ENCODE measurements at places on chromosomes 6 and 20.

DNA sequence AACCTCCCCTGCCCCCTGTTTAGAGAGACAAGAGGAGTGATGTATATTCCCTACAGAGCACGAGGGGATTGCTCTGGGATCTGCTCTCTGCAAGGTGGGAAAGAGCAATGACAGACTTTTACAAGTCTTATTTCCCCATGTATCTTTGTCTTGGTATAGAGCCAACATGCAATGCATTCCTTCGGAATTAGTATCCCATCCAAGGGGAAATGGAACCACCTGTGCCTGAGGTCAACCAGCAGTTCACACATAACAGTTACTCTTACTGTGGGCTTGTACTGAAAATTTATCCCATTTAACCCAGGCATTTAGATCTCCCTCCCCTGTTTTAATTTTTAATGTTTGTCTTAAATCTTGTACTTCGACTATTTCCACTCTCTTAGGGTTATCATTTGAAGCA, 250.4 kb downstream of the C6orf118 start:
- no peak for DNase-seq

GRCh38 chr6:163094881-163095280, 319.6 kb upstream of the QKI start:
- DNase-seq, result no peak

- DNase-seq, result no peak
Observed at GRCh38 chr6:147507162-147508041, 1.1 kb upstream of the SAMD5 start.

GRCh38 chr6:3750317-3751076, 1.0 kb downstream of the PXDC1 start:
- peak; percentile 97 for DNase-seq

GRCh38 chr20:2519115-2519809, 10.5 kb upstream of the ZNF343 start:
- no peak for DNase-seq
